ENCODE measurements at places on chromosomes 11 and 22.

- DNase-seq, result peak; percentile 6
These were observed 125.5 kb upstream of the NECTIN1 start for GRCh38 chr11:119854521-119854920.

GRCh38 chr11:72808331-72808798 is 5.8 kb upstream of the ATG16L2 start:
- DNase-seq, result no peak

DNA sequence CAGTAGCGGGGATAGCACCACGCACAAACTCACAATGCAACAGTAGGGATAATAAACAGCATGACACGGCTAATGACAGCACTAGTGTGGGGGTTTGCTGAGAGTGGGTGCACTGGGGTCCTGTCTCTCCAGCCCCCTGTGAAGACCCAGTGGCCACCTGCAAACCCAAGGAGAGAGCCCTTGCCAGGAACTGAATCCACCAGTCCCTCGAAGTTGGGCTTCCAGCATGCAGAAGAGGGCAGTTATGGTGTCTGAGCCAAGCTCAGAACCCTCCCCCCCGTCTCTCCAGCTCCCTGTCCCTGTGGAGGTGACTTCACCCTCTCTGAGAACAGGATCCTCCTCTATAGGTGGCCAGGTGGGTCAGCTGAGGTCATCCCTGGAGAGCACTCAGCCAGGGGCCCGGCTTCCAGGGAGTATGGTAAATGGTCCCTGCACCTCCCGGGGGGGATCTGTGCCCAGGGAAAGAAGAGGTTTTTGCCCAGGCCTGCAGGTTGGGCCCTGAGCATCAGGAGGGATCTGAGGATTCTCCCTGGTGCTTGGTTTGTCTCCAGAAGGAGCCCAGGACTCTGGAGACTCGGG is 86.3 kb upstream of the PRR5 start:
- no peak for DNase-seq

DNA sequence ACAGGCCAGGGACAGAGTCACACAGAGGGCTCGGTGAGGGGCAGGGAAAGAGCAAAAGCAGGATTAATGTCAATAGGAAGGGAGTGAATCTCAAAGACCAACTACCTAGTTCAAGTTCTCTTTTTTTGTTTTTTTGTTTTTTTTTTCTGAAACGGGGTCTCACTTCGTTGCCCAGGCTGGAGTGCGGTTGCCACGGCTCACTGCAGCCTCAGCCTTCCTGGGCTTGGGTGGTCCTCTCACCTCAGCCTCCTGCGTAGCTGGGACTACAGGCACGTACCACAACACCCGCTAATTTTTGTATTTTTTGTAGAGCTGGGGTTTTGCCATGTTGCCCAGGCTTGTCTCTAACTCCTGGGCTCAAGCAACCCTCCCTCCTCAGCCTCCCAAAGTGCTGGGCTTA is 9.7 kb upstream of the BCL9L start:
- no peak for DNase-seq

GRCh38 chr11:104120493-104121137 is 43.3 kb downstream of the PDGFD start:
- no peak for DNase-seq

DNA sequence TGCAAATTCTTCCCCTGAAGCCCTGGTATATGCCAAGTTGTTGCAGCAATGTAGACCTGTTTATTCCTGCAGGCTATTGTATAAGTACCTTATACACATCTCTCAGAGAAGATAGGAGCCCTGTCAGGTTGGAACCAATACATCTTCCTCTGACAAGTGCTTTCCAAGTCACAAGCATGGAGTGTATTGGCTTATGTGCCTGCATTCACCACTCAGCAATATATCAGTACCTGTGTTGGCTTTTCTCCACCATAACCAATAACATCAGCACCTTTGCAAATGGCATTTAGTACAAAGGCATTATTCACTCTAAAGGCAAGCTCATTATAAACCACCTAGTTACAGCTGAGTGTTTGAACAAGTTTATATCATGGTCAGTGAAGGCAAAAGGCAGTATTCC is 611.7 kb upstream of the CNTN5 start:
- DNase-seq, result no peak

GRCh38 chr11:133619973-133620372 is 87.7 kb upstream of the OPCML start:
- DNase-seq, result no peak

DNA sequence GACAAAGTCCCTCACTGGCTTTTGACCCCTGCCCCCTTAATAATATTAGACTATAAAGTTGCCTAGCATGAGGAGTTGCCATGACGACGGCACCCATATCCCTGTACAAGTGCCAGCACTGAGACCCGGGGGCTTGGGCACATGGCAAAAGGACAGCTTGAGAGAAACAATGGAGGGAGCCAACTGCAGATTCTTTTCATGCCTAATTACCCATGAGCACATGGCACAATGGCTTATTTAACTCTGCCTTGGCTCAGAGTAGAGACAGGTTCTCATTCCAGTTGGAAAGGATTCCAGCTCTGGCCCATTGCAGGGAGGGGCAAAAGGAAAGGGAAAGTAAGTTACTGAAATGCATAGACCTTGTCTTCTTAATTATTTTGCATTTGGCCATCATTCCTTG is 261.2 kb upstream of the UBASH3B start:
- no peak for DNase-seq

- no peak for DNase-seq
These were observed 38.1 kb upstream of the FAM181B start for GRCh38 chr11:82771781-82772180.

DNA sequence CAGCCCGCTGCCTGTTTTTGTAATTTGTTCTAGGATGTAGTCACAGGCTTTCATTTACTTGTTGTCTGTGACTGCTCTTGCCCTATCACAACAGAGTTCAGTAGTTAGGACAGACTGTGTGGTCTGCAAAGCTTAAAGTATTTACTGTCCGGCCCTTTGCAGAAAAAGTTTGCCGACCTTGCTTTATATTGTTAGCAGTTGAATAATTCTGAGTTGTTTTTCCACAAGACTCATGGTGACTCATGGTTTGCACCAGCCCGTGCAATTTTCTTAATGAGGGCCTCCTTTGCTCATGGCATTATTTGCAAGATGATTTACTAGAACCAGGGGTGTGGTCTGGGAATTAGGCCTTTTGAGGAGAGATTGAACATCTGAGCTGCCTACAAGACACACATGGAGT is 110.6 kb downstream of the SCN3B start:
- no peak for DNase-seq

DNA sequence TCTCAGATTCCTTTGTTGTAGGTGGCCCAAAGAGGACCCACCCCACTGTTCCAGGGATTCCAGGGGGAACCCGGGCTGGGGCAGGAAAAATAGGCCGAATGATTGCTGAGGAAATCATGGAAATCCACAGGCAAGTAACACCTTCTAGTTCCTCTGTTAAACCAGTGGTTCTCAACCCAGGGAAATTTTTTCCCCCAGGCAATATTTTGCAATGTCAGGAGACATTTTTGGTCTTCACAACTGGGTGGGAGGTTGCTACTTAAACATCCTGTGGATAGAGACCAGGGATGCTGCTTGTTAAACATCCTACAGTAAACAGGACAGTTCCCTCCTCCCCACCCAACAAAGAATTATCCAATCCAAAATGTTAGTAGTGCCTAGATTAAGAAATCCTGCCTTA is 84.7 kb downstream of the BTBD10 start:
- DNase-seq, result no peak

GRCh38 chr22:27627444-27627833 is 174.1 kb downstream of the MN1 start:
- no peak for DNase-seq

DNA sequence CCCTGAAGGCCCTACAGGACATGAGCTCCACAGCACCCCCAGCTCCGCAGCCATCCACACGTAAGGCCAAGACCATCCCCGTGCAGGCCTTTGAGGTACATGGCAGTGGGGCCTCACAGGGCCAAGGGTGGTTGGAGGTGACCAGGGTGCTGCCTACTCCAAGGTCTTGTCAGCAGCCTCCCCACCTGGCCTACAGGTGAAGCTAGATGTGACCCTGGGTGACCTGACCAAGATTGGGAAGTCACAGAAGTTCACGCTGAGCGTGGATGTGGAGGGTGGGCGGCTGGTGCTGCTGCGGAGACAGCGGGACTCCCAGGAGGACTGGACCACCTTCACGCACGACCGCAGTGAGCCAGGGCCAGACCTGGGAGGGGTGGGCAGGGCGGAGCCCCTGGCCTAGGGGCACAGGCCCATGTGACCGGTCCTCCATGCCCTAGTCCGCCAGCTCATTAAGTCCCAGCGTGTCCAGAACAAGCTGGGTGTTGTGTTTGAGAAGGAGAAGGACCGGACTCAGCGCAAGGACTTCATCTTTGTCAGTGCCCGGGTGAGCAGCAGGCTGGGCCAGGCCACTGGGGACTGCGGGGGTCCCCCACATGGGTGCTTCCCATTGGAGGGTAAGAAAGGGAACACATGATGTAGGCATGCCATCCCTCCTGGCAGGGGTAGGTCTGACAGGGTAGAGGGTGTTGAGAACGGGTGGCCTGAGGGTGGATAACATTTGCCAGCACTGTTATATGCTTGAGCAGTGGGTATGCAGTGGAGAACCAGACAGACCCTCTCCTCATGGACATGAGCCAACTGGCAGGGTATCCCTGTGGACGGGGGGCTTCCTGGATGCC is 5.6 kb downstream of the INPPL1 start:
- no peak for DNase-seq

DNA sequence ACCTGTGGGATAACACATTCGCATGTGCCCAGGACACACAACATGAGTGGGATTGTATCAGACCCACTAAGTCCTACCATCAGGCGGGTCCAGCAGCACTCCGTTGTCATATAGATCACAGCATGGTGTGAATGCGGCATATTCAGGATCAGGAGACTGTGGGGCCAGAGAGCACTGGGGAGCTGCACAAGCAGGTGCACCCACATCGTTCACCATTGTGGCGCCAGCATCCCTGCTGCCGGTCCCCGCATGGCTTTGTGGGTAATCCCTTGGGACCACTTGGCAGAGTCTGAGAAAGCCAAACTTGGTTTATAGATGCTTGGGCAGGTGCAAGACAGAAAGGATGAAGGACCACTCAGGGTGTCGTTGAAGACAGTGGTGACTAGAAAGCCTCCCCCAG is 201.6 kb upstream of the B3GAT1 start:
- DNase-seq, result peak; percentile 43

DNA sequence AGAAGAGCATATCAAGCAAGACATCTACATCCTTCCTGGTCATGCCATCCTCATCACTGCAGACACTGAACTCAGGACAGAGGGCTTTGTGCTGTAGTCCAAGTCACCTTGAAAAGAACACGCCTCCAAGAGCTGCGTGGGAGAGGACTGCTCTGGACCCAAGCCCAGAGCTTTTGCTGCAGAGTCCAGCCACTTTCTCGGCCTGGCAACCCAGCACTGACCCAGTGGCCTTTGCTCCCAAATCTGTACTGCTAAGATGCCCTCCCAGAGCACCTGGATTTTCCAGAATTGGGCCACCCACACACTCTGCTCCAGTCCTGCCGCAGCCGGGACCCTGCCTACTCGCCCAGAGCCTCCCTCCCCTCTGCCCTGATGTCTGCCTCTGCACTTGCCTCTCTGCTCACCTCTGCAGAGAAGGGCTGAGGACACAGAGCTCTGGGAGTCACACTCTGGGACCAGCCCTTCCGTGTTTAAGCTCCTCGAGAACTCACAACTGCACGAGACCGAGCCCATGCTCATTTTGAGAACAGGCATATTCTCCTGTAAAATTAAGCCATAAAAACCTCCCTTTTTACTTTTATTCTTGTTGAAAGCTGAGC is 83.8 kb upstream of the CSNK2A3 start:
- DNase-seq, result no peak

GRCh38 chr22:44033694-44034093 is 9.6 kb downstream of the PARVB start:
- no peak for DNase-seq

DNA sequence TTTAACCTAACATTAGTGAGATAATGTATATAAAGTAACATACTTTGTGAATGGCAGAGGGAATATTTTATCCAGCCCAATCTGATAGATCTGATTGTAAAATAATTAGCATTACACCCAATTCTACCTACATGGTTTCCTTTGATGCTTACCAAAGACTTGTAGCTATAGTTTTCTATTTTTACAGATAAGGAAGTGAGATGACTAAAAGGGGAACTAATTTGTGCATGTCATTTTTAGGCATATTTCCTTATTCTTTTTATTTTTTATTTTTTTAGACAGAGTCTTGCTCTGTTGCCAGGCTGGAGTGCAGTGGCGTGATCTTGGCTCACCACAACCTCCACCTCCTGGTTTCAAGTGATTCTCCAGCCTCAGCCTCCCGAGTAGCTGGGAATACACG is 793.7 kb upstream of the LRRC4C start:
- DNase-seq, result no peak

DNA sequence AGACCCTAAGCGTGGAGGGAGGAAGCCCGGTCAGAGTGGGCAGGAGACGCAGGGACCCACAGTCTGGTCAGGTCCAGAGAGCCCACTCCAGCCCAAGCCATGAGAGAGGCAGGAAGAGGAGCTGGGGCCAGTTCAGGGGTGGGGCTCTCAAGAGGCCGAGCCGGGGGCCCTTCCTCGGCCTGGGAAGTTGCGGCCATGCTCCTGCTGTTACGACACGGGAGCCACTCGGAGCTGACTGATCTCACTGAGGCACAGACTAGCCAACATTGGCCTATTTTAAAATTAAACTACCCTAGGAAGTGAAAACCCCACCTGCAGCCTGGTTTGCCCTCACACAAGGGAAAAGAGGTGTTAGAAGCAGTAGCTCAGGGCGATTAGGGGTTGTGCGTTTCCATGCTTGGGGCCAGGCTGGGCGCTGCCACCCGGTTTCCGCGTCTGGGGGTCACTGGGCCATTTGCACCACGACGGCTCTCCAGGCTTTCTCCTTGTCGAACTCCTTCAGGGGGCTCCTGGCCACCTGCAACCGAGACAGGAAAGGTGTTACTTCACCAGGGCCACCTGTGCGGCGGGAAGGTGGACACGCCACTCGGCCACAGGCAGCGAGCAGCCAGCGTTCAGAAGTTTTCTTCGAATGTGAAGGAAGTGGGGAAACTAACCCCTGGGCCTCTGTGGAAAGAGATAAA is 3.2 kb upstream of the TTLL8 start:
- no peak for DNase-seq

- DNase-seq, result peak; percentile 96
These were observed 114.1 kb downstream of the MICAL2 start for GRCh38 chr11:12224537-12224893.

- peak; percentile 92 for DNase-seq
These were observed 42.1 kb upstream of the KLHL35 start for GRCh38 chr11:75474878-75475766.

GRCh38 chr11:68120273-68121066 is 718 bp downstream of the CHKA start:
- DNase-seq, result peak; percentile 63

GRCh38 chr11:109027851-109028250 is 363.0 kb downstream of the DDX10 start:
- no peak for DNase-seq

DNA sequence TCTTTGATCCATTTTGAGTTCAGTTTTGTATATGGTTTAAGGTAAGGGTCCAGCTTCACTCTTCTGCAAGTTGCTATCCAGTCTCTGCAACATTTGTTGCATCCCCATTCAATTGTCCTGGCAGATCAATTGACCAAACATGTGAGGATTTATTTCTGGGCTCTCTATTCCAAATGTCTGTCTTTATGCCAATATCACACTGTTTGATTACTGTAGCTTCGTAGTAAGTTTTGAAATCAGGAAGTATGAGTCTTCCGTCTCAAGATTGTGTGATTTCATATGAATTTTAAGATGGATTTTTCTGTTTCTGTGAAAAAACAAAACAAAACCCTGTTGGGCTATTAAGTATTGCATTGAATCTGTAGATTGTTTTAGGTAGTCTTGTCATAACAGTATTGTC is 17.0 kb downstream of the APLP2 start:
- DNase-seq, result no peak
